C1 segment of cervical spinal cord (tissue), 14 donors: ENCODE measurements at places on chromosomes 13 and 19.

GRCh38 chr19:17020823-17021222 lies 5.8 kb downstream of the CPAMD8 start:
- no peak for DNase-seq

GRCh38 chr13:103839460-103839859 lies 773.2 kb upstream of the SLC10A2 start:
- no peak for DNase-seq

DNA sequence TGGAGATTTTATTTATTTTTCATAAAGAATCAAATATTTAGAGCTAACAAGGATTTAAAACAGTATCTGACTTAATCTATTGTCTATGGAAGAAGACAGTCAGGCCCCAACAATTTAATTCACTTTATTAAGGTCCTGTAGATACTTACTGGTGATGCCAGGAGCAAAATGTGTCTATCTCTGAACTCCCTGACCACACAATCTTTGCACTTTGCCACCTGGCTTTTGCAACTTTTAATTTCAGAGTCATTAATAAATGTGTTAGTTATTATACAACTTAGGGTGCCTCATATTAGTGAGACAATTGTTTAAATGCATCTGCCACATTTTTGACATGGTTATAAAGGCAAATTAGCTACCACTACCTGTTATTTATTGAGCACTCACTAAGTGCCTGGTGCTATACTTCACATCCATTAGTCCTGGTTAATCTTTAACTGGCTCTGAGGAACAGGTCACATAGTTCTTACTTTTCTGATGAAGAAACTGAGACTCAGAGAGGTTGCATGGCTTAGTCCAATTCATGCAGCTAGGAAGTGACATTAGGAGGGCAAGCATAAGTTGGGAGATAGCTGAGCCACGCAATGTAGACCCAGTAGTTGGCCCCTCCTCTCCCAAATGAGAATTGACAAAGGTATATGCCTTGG lies 297.9 kb downstream of the DCT start:
- no peak for DNase-seq

DNA sequence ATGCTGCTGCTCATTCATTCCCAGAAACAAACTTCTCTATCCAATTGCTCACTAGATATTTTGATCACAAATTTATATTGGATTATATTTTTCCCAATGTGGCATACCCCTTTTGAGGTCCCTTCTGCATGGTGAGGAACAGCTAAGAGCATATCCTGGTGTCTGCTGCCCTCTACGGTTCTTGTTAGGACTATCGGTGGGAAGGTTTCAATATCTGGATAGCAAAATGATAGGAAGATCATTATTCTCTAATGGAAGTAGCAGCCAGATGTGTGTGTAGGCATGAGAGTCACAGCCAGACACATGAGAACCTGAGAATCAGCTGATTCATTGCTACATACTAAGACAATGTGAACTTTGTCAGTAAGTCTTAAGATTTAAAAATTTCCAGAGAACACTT lies 1422.4 kb upstream of the MIR17HG start:
- DNase-seq: no peak

DNA sequence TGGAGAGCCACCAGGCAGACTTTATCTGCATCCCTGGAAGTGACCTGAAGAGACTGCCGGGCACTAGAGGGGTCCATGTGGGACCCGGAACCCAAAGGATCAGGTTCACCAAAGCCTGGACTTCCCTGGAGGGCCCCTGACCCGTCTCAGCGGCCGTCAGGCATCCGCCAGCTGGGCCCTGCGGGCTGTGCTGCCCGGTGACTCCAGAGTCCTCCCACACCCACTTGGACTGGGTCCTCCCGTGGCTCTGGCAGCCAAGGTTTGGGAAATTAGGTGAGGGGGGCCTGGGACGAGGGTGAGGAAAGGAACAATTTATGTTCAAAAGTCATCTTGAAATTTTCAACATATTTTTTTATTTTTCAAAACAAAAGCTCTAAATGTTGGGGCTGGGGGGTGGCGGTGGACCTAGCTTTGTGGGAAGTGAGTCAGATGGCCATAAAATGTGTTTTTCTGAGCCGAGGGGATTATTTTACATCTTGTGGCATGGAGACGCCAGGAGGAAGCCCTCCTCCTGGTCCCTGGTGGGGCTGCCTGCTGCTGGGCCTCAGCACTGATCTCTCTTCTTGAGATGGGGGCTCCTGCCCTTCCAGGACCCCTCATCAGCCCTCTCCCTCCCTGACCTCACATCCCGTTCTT lies 20.2 kb downstream of the CEBPA start:
- DNase-seq: no peak

DNA sequence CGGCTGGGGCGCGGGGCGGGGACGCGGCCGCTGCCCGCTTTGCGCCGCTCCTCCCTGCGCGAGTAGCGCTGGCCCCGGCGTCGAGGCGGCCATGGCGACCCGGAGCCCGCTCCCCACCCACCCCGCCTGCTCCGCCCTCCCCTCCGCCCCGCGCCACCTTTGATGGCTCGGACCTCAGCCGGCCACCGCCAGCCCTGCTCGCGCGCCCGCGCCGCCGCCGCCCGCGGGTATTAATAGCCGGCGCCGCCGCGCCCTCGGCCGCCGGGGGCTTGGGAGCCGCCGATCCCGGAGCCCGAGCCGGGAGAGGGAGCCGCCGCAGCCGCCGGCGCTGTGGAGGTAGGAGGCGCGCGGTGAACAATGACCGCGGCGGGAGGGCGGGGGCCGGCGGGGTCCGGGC lies 261 bp downstream of the FARP1 start:
- peak; percentile 47 for DNase-seq

GRCh38 chr13:47521890-47522487 lies 479.1 kb downstream of the SUCLA2 start:
- DNase-seq: no peak

DNA sequence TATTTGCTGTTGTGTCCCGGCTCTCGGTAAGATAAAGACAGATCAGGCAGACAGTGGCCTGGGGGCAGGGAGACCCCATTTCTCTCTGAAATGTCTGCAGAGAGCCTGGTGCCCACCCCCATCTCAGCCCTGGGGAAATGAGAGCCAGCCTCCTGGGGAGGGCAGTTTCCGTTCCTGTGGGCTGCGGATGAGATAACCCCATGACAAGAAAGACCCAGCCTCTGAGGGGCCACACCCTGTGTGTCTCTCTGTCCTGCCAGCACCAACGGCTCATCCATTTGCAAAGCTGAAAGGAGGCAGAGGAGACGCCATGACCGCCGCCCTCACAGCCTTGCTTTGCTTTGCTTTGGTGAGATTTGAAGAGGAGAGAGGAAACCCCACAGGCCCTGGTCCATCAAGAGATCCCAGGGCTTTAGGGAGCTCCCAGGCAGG lies 28.1 kb upstream of the KIR3DL3 start:
- no peak for DNase-seq

- DNase-seq: no peak
These were observed 1100.7 kb upstream of the MIR17HG start for GRCh38 chr13:90246687-90247345.

DNA sequence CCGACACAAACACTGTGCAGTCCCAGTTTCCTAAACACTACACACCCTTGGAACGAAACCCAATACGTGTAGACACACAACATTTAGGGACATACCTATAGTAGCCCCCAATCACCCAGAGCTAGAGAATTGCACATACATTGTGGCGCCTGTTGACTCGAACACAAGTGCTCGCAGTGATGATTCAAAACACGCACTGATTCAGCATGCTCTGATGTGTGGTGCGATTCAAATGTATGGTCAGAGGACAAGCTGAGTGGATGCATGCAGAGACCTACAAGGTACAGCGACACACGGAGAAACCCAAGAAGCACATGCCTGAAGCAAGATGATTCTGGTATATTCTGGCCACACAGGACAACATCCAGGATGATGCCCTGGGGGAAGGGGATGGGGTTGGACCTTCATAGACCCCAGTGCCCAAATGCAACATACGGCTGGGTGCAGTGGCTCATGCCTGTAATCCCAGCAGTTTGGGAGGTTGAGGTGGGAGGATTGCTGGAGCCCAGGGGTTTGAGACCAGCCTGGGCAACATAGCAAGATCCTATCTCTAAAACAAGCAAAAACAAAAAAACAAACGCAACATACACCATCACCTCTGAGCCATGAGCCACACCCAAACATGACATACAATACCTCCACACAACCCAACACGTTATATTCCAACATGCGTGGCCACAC lies 997 bp upstream of the KCNN4 start:
- no peak for DNase-seq

DNA sequence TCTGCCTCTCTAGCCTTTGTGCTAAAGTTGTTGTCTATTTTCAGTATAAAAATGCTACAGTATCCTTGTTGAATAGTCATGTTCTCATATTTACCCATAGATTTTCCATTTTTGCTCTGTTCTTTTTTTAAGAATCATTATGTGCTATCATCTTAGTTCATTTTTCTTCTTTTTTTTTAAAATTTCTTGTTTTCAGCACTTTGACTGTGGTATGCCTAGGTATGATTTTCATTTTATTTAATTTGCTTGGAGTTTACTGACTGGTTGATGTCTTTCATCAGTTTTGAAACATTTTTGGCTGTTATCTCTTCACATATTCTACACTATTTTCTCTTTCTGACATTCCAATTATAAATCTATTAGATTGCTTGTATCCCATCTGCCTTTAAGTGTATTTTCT lies 192.9 kb downstream of the PDS5B start:
- DNase-seq: no peak
